ENCODE measurements at places on chromosomes 5 and 9. TPM values are rescaled to one million over a fixed set of nuclear protein-coding genes. Genes with fewer than 3 reads are reported as not detected.

DNA sequence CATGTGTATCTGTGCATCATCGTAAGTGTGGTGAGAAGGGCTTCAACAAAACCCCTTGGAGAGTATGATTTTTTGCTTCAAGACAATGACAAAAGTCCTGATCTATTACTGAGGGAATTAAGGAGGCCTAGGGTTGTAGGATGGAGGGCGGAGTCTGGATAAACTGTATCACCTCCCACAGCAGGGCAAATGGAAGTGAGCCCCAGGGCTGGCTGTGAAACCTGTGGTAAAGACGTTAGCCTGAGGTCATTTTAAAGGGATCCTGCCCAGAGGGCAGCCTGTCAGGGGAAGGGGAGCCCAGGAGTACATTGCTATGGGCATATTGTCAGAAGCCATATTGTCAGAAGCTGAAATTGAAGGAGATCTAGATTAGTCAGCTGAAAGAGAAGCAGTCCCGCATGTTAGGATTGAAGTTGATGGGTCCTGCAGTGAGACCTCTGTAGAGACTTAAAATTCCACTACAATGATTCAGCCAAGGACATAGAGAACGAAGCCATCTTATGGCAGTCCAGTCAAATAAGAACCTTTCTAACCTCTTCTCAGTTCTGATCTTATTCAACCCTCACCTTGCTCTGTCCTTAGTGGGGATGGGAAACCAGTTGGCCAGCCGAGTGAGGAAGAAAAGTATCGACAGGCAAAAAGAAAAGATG is 26.9 kb downstream of the ADGRV1 start:
- H3K36me3 ChIP-seq = peaks cover 9% of the 10 kb centered on the region
- DNase-seq = no peak
- no peaks in the 10 kb centered on the region for H3K27me3 ChIP-seq
- H3K4me1 ChIP-seq = peaks cover 40% of the 10 kb centered on the region
- H3K27ac ChIP-seq = peak overlapping the region; percentile 8
- no peak overlapping the region for H3K4me3 ChIP-seq

DNA sequence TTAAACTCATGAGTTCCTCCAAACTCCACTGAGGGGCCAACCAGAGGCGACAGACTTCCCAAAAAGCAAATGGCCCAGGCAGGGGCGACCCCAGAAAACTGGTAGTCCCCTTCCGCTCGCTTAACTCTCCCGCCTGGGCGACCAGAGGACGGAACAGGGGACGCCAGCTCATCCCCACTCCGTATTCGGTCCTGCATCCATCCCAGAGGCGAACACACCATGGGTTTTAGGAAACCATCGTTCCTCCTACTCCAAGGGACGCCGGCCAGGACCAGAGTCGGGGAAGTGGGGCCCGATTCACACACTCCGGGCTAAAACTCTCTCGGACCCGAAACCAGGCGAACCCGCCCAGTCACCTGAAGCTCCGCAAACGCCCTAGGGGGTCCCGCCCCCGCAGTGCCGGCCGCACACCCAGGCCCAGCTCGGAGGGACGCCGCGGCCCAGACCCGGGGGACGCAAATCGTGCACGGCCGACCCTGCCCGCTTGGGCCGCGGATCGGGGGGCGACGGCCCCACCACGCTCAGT is 478 bp downstream of the TEX10 start:
- H3K27ac ChIP-seq = peak overlapping the region; percentile 88
- peaks cover 29% of the 10 kb centered on the region for H3K36me3 ChIP-seq
- peak; percentile 47 for DNase-seq

GRCh38 chr9:70055406-70056210 is 12.0 kb downstream of the MAMDC2 start:
- DNase-seq = no peak
- no peak overlapping the region for H3K4me3 ChIP-seq
- H3K36me3 ChIP-seq = peaks cover 17% of the 10 kb centered on the region

DNA sequence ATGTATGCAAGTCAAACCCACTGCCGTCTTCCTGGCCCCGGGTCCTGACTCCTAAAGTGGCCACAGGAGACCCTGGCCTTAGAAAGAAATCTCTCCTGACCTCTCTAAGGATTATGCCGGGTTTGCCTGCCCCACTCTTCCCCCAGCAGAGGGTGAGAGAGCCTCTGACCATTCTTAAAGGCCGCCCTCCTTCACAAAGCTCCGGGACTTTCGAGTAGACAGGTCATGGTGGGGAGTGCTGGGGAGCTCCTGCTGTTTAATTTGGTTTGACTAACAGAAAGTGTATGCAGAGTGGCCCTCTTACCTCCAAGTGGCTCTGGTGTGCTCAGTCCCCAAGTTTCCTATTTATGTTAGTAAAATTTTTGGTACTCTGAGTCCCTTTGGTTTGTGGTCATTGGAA is 111.8 kb downstream of the LRRC70 start:
- DNase-seq = no peak
- no peaks in the 10 kb centered on the region for H3K27me3 ChIP-seq
- peaks cover 13% of the 10 kb centered on the region for H3K4me1 ChIP-seq
- no peak overlapping the region for H3K4me3 ChIP-seq
- H3K36me3 ChIP-seq = peaks cover 3% of the 10 kb centered on the region
- H3K27ac ChIP-seq = no peak overlapping the region

DIRAS2 gene
- 0.34 TPM for total RNA-seq
